CD4-positive, alpha-beta T cell treated with Interleukin-15 for 4 hours (primary cell): ENCODE measurements at places on chromosomes 1 and 21.

DNA sequence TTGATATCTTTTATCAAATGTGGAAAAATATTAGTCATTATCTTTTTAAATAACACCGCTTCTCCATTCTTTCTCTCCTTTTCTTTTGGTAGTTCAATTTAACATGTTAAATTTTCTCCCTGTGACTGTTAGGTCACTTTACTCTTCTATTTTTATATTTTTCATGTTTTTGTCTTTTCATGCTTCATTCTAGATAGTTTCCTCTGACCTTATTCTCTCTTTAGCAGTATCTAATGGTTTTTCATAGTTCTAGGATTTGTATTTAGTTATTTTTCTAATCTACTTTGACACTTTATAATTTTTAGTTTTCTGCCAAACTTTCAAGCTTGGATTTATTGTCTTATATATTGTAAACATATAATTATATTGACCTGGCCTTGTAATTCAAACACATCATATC, 116.0 kb downstream of the RASAL2 start:
- DNase-seq = no peak

- DNase-seq = no peak
These were observed 30.1 kb downstream of the C21orf91 start for GRCh38 chr21:17789069-17789468.

- DNase-seq = no peak
These were observed 24.8 kb upstream of the USH2A start for GRCh38 chr1:216448011-216448510.

DNA sequence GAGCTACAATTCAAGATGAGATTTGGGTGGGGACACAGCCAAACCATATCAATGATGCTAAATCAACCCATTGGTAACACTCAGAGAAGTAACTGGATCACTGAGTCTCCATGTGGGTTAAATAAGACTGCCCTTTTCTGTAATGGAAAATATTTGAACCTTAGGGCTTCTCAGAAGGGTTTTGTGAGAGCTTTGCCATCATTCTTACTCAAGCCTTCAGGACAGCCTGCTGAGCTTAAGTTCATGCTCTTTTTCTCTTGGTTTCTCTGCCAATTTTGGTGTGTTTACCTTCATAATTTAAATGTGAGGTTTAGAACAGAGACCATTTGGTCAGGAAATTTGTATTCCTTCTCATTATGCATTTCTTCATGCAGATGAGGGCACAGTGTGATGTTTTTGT, 74.7 kb downstream of the DISC1 start:
- DNase-seq = no peak

- no peak for DNase-seq
These were observed 36.7 kb upstream of the TARDBP start for GRCh38 chr1:10975567-10976326.

- DNase-seq = no peak
These were observed 315.4 kb downstream of the LMO4 start for GRCh38 chr1:87644033-87644578.

DNA sequence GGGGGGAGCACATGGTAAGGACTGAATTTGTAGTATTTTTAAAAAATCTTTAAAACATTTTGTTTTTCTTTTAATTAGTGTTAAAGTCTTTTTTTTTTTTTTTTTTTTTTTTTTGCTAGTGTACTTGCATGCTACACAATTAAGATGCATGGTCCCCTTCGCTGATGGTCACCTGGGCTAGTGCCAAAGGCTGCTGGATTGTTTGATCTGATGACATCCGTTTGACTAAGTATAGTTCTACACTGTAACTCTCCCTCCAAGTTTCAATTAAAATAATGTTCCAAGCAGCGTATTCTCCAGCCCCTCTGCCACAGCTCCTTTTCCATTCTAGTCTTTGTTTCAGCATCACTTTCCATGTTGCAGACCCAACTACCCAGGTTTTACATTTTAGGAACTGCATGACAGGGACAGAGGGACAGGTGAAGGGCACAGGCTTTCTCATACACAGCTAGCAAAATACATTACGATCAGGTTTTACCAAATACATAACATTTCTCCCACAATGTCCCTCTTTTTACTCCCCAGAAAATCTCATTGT, 852 bp upstream of the RAVER2 start:
- DNase-seq = no peak

DNA sequence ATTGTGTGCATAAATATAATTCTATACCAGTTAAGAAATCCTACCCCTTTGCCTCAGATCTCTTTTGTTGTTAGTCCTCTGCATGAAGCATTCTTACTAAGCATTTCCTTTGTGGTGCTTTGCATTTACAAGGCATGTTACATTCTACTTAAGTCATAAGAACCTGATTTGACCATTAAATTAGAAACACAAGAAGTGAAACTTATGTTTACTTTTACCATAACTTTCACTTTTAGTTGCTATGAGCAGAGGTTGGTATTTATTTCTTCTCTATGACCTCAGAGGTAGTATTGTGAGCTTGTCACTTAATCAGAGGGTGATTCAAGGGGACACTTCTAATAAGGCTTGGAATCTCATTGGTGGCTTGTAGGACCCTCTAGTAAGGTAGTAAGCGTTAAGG, 9.0 kb downstream of the FAM20B start:
- peak; percentile 10 for DNase-seq

DNA sequence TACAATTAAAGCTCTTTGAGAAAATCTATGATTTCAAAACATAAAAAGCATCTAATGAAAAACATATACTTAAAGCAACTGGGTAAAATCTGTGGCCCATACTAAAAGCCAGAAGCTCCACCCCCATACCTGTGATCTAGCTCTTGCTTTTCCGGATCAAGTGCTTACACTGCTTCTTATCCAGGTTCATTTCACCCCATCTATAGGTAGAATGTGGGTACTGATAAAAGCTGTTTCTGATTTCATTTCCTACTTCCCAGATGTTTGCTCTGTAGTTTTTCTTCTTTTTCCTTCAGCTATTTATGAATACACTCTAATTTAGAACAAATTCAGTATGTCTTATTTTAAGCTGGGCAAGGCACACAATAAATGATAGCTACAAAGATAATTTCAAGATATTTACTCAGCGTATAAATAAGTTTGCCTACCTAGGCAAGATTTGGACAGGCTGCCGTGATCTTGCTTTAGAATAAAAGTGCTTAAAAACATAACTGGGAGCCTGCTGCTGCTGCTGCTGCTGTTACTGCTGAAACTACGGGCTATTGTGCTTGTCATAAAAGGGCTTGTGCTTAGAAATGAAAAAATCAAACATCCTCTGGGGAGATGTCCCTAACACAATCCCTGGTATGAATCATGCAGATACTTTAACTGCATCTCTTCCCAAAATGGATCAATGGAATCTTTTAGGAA, 2.1 kb downstream of the SIPA1L2 start:
- DNase-seq = peak; percentile 51

DNA sequence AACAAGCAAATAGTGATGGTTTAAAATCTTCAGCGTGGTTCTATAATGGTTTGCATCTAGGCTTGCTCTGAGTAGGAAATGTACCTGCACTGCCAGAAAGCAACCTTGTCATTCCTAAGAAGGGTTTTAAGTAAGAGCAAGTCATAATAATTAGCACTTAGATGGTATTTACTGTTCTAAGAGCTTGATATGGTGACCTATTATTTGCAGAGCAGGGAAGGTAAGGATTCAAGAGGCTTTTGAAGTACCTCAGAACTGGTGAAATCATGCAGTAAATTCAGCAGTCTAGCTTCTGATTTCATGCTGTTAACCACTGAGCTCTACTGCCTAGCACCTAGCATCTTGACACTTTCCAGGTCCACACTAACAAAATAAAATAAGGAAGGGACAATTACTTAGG, 23.7 kb downstream of the ATP1A1 start:
- no peak for DNase-seq

GRCh38 chr1:111990026-111990877, 784 bp upstream of the KCND3 start:
- no peak for DNase-seq

DNA sequence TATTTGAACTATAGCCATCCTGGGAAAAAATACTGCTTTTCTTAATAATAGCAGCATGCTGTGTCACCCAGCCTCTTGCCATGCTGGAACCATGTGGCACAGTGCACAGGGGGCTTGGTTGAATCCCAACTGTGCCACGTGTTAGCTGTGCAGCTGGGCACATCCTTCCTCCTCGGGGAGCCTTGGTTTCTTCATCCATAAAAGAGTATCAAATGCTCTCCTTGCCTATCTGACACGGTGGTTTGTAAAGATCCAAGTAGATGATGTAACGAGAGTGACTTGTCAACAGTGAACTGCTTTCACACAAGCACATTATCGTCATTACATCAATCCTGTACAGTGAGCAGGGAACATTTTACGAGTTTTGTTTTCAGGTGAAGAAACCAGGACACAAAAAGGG, 24.4 kb downstream of the VASH2 start:
- no peak for DNase-seq

DNA sequence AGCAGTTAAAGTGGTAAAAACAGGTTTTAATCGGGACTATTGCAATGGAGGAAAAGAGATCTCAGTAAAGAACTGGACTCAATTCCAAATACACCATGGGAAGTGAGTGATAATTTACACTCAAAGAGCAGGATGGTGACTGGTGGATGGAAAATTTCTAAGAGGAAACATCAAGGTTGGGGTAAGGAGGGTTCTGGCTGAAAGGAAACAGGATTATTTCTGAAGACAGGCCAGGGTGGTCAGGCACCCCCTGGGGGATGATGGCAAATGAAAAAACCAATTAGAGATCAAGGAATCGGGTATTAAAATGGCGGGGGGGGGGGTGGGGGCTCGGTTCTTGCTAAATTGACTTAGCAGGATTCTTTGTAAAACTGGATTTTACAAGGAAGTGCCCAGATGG, 12.3 kb upstream of the HSD11B1 start:
- no peak for DNase-seq

DNA sequence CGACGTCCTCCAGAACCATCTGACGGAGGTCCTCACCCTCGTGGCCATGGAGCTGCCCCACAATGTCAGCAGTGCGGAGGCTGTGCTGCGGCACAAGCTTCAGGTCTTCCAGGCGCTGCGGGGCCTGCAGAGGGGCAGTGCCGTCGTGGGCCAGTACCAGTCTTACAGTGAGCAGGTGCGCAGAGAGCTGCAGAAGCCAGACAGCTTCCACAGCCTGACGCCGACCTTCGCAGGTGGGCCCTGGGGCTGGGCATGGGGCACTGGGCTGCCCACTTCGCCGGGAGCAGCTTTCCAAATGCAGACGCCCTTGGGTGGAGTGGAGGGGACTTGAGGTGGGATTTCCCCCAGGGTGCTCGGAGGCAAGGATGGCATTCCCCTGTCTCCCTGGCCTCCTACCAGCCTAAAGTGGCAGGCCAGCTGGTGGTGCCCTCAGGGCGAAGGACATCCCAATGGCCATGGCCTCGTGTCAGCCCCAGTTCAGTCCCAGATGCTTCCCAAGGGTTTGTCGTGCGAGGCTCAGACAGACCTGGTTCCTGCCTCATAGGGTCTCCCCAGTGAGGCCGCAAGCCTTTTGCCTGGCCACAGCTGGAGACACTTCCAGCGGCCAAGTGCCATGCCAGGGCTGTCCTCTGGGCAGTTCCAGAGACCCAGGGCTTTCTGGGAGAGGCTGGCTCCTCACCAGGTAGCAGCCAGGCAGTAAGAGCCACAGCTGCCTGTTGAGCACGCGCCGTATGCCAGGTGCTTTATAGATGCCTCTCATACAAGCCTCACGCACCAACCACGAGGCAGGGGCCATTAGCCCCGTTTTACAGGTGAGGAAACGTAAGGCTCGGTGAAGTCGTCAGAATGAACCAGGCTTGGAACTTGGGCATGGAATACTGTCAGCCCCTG, 27.8 kb downstream of the H6PD start:
- no peak for DNase-seq

- DNase-seq = no peak
These were observed 144.1 kb downstream of the TNR start for GRCh38 chr1:175599212-175599705.

GRCh38 chr1:154502744-154503115, 518 bp upstream of the SHE start:
- no peak for DNase-seq

GRCh38 chr1:183454377-183454776, 17.9 kb upstream of the SMG7 start:
- DNase-seq = no peak

GRCh38 chr1:78370779-78371482, 119.8 kb upstream of the PTGFR start:
- DNase-seq = no peak

- no peak for DNase-seq
These were observed 22.1 kb downstream of the HSPG2 start for GRCh38 chr1:21914880-21915640.

DNA sequence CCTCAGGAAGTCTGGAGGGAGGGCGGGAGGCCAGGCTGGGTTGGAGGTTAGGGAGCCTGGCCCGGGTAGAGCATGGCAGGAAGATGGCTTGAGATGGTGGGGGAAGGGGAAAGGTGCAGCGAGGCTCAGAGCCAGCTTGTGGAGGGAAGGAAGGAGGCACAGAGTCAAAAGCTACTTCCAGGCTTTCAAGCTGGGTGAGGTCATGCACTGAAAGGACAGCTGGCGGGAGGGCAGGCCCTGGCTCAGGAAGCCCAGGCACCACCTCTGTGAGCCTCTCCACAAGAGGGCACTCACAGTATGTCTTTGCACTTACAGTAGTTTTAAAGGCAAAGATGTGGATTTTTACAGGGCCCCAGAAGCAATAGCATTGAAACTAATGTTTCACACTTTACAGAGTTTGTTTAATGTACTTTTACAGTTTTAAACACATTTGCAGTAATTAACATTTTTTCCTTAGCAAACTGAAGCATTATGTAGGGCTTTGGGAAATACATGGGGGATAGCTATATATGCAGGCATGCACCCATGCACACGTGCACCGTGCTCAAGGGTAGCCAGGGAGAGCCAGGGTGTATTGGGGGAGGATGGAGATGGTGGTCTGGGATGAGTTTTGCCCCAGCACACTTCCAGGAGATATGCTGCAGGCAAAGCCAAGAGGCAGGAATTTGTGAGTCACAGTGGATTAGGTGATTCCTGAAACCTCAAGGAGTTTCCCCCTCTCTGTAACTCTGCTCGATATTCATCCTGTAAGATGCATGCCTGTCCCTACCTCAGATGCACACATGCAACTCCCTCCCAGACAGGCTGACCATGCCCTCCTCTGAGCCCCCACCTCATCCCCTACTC, 6.1 kb upstream of the ADAM15 start:
- peak; percentile 73 for DNase-seq

GRCh38 chr1:27539901-27540861, 50.2 kb upstream of the WASF2 start:
- DNase-seq = no peak

DNA sequence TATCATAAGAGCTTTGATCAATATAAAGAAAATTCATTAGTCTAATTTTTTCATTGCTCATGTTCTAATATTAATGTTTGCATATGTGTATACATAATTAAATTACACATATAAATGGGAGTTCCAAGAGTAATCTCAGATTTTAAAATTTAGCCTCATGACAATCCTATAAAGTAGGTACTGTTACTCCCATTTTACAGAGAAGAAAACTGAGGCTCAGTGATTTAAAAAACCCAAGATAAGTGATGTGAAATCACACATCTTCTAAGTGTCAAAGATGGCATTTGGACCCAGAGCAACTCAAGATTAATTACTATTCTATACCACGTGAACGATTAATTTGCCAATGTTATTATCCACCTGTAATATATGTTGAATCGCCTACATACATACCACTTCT, 122.3 kb downstream of the TM2D1 start:
- no peak for DNase-seq

- no peak for DNase-seq
These were observed 4.8 kb downstream of the COX20 start for GRCh38 chr1:244840219-244840794.

- DNase-seq = no peak
These were observed 306.7 kb downstream of the DSCAM start for GRCh38 chr21:40540216-40540615.

- DNase-seq = no peak
These were observed 31.7 kb upstream of the CAMTA1 start for GRCh38 chr1:6753320-6754140.
